Right ventricle myocardium inferior (tissue), 1 donor: ENCODE measurements at places on chromosomes 3 and 15.

- no peak for DNase-seq
Measured at GRCh38 chr15:39413558-39413957, 167.3 kb upstream of the THBS1 start.

GRCh38 chr3:60909526-60909925 is 341.7 kb downstream of the FHIT start:
- no peak for DNase-seq

DNA sequence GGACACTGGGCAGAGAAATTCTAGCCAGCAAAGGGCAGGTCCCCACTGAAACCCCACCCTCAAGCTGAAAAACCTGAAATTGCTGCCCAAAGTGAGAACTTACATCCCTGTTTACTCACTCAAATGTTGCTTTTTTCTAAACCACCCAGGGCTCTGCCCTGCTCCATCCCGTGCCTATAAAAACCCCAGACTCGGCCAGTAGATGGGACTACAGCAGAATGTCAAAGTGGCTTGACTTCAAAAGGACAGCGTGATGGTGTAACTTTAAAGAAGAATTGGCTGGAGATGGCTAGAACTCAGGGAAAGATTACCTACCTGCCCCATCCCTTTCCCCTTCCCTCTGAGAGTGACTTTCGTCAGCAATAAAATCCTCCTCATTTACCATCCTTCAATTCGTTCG is 246.9 kb downstream of the PYDC2 start:
- no peak for DNase-seq

GRCh38 chr15:25565470-25566264 is 126.8 kb upstream of the UBE3A start:
- peak; percentile 78 for DNase-seq

DNA sequence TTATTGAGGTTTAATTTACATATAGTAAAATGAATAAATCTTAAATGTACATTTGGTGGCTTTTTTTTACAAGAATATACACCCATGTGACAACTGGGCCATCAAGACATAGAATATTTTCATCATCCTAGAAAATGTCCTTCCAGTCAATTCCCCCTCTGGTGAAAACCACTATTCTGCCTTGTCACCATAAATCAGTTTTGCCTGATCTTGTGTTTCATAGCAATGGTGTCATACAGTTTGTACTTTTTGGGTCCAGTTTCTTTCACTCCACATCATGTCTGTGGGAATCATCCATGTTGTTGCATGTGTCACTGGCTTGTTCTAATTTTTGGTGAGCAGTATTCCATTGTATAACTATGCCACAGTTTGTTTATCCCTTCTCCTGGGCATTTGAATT is 133.1 kb downstream of the PDCD6IP start:
- no peak for DNase-seq

- DNase-seq: no peak
Measured at GRCh38 chr15:31930967-31931366, 99.3 kb upstream of the CHRNA7 start.

DNA sequence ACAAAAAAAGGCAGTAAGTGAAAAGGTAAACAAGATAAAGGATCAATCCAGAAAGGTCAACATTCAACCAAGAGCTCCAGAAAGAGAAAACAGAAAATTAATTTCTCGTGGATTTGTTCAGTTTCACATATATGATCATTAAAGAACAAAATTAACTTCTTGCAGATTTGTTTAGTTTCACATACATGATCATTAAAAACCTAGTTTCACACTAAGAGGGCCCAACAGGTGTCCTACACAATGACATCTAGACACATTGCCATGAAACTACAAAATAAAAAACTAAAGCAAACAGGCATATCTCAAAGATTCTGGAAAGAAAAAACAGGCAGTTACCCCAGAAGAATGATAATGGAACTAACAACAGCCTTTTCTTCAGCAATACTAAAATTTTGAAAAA is 22.1 kb downstream of the PHC3 start:
- DNase-seq: no peak

DNA sequence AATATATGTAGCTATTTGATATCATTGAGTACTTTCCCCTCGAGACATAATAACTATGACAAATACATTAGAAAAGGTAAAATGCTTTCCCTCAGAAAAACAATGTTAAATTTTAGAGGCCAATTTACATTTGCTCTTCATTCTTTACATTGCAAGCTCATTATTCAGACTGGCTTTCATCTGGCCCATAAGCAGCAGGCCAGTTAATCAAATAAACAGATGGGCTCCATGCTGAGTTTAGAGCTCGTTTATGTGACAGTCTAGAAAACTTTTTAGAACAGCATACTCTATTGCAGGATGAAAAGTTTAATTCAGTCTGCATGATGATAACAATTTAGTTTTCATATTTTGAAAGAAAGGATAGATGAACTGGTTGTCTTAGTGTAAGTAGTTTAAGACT is 150.6 kb downstream of the DUT start:
- DNase-seq: no peak

GRCh38 chr3:31248563-31248992 is 284.1 kb upstream of the STT3B start:
- no peak for DNase-seq

DNA sequence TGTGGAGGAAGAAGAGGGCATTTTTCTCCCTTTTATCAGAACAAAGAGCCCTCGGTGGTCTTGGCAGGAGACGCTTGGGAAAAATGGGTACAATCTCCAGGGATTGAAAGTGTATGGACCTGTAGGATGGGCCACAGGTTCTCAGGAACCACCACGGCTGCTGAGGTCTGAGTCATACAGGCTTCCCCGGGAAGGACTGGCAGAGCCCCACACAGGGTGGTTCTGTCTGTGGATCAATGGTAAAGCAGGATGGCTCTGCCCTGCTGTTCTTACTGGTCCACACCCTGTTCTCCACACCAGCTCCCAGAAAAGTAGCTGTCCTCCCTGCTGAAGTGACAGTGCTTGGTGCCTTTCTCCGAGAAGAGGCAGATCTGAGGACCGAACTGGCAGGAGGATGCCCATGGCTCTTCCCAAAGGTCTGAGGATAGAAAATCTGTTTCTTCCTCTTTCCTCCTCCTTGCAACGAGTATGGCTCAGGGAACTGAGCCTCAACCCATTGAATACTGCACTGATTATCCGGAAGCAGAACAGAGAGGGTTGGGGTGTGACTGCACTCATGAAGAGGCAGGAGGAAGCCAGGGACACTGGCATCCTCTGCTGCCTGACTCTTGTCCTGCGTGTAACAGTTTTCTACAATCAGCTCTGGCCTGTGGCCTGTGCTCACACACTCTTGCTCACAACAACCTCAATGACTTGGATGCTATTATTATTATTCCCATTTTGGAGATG is 39.0 kb downstream of the KIF9 start:
- no peak for DNase-seq

DNA sequence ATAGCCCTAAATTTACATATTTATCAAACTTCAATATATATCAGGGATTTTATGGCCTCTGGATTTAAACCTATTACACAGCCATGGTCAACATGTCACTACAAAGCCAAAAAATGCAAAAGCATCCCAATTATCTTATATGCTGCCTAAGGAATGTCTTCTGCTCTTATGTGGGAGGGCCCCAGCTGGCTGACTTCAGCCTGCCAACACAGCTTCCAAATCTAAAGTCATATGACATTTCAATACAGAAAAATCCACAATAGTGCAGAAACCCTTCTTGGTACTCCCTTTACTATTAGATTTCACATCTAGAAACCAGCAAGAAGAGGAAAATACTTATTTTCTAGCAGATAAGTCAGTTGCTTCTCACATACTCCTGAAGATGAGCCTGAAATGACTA is 6.4 kb downstream of the PFN2 start:
- no peak for DNase-seq

DNA sequence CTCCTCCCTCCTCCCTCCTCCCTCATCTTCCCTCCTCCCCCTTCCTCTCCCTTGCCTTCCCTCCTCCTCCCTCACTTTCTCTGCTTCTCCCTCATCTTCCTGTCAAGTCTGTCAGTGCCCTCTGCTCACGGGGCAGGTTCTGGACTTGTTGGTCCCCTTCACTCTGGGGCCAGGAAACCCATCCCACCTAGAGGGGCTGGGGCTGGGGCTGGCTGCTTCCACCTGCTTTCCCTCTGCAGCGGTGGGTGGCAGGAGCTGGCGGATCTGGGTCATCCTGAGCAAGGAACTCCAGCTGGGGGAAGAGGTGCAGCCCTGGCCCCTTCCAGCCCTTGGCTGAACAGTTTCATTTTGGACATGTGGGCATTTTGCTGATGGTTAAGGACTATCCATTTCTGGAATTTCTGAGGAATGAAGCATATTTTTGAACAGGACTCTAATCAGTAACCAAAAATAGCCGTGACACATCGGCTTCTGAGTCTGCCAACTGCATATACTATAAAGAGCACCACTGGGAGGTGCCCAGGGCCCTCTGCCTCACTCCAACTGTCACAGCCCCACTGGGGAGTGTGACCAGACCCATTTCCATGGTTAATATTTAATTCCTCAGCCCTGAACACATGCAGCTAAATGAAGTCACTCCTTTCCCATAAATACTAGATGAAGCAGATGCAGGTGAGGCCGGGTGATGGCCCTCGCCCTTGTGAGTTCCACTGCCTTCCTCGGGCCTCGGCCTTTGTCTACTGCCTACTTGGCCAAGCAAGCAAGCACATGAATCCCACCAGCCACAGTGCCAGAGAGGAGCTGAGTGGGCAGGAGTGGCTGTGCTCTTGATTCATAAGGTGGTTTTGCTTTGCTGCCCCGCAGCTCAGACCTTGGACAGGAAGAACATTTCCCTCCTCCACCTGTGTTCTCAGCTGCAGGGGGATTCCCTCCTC is 39.8 kb downstream of the CHDH start:
- DNase-seq: no peak

- no peak for DNase-seq
Measured at GRCh38 chr3:186923241-186923640, 7.1 kb upstream of the ST6GAL1 start.

DNA sequence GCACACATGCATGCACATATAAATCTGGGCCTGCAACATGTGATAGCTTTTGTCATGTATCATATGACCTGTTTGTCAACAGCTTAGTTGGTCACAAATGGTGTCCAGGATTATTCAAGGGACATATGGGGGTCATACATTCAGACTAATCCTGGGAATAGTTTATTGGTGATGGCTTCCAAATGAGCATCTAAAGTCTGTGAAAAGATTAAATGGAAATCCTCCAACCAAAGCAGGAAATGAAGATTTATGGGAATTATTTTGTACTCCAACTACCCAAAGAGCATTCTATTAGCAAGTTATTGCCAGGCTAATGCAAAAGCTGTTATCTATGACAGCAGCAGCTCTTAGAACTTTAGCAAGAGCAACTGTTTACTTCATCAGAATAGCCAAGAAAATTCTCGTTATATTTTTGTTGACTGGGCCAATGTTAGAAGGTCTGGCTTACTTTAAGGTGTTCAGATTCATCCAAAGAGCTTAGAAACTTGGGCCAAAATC is 7.1 kb downstream of the FSTL1 start:
- DNase-seq: no peak

GRCh38 chr3:27239951-27240350 is 129.2 kb downstream of the NEK10 start:
- no peak for DNase-seq

GRCh38 chr15:70387081-70387480 is 289.4 kb upstream of the TLE3 start:
- DNase-seq: no peak

DNA sequence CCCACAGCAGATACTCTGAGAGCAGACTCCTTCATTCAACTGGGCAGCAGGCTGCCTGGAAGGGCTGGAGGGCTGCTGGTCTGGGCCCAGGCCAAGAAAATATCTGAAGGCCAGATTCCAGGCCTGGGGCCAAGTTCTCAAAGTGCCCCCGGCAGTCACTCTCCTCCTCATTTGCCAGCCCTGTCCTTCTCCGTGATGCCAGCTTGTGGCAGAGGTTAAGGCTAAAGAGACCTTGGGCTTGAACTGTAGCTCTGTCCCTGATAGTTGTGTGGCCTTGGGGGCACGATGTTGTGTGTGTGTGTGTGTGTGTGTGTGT is 39.0 kb downstream of the FAM3D start:
- no peak for DNase-seq

DNA sequence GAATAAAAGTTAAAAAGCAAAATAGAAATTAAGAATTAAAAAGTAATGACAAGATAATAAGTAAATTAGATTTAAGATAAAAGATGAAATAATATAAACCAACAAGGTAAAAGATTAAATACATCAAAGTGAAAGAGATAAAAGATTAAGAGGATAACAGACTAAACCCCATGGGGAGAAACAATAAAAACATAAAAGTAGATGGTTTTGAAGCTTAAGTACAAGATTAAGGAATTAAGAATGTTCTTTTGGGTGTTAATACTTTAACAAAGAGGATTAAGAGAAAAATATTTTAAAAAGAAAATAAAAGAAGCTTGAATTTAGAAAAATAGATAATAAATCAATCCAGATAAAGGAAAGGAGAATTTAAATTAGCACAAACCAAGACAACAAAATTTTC is 85.4 kb downstream of the SQOR start:
- no peak for DNase-seq

DNA sequence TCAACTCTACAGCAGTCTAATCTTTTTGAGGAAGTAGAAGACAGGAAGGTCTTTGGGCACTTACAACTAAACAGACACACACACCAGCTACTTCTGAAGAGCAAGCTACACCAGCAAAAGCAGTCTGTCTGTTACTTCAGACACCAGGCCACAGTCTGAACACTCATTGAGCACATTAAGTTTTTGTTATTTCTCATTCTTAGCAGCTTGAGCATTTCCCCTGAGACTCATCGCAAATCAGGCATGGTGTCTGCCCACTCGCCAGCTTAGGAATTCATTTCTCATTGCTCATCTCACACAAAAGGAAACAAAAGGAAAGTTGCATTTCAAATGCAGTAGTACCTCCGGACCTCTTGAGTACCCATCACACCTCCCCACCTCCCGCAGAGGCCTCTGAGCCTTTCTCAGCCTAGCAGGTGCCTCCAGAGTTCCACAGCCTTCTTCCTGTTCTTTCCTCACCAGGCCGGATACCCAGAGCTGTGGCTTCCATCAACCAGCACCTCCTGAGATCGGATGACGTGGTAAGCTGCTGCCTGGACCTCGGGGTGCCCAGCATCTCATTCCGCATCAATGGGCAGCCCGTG is 302.0 kb downstream of the RYR3 start:
- no peak for DNase-seq

DNA sequence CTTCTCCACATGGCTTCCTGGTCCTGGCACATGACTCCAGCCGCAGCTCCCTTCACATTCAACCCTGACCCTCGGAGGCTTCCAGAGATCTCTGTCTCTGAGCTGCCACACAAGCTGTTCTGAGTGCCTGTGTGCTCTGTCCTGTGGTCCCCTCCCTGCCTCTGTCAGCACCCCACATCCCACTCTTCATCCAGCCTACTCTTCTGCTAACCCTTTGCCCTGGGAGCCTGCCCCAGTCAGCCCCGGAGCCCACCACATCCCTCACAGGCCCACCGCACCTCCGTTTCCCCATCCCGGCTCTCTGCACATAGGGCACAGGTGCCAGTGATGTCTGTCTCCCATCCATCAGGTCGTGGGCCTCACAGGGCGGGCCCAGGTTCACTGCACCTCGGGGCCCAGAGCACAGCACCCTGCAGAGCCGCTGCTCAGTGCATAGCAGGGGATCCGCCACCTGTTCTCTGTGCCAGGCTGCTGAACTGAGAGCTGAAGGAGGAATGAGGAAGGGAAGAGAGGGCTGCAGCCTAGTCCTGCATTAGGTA is 133.6 kb downstream of the UACA start:
- DNase-seq: no peak
